ENCODE measurements at places on chromosomes 12 and 14.

DNA sequence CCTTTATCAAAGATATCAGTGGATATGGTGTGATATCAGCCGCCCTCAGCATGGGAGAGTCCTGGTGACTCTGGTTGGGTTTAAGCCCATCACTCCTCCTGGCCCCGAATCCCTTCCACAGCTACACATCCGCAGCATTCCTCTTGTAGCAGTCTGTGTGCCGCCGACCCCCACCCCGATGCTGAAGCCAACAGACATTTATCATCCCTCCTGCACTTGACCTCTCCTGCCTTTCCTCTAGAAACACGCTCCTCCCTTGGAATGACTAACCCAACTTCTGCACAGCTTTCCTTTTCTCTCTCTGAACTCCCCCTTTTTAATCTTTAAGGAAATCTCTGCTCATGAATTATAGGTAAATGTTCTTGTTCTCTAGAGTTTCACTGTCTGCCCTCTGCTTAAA is 250.9 kb upstream of the FOXN3 start:
- H3K4me1 ChIP-seq: peaks cover 2% of the 10 kb centered on the region
- peak; percentile 58 for DNase-seq
- no peak overlapping the region for H3K27ac ChIP-seq
- H3K4me3 ChIP-seq: no peak overlapping the region
- no peaks in the 10 kb centered on the region for H3K27me3 ChIP-seq

DNA sequence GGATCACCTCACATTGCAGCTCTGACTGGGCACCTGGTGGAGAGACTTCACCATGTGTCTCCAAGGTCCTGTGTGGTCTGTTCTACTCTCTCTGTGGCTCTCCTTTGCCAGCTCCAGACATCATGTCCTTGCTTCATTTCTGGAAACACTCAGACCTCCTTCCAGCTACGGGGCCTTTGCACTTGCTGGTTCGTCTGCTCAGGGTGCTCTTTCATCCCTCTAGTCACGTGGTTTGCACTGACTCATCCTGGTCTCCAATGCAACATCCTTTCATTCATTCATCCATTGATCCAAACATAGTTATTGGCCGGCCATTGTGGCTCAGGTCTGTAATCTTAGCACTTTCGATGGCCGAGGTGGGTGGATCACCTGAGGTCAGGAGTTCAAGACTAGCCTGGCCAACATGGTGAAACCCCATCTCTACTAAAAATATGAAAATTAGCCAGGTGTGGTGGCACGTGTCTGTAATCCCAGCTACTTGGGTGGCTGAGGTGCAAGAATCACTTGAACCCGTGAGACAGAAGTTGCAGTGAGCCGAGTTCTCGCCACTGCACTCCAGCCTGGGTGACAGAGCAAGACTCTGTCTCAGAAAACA is 23.9 kb upstream of the CCDC63 start:
- H3K36me3 ChIP-seq: no peaks in the 10 kb centered on the region
- peaks cover 1% of the 10 kb centered on the region for H3K4me1 ChIP-seq
- H3K4me3 ChIP-seq: no peak overlapping the region
- peaks cover 25% of the 10 kb centered on the region for H3K27me3 ChIP-seq
- no peak for DNase-seq

DNA sequence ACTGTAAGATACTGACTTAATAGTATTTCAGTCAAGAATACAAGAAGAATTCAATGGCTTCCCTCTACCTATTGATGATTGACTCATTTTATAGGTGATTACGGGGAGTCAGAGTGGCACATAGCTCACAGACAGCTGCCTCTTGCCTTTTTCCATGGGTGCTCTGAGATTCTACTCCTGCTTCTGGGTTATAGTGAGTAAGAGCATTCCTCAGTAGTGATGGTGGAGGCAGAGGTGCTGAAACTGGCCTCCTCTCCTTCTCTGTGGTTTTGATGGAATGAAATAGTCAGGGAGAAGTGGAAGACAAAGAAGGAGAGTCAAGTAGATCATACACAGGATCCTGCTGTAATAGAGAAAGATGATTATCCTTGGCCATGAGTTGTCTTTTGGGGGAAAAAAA is 438.2 kb upstream of the FAR2 start:
- H3K4me1 ChIP-seq: no peaks in the 10 kb centered on the region
- no peaks in the 10 kb centered on the region for H3K27me3 ChIP-seq
- DNase-seq: peak; percentile 59
- no peaks in the 10 kb centered on the region for H3K36me3 ChIP-seq
- H3K4me3 ChIP-seq: no peak overlapping the region

DNA sequence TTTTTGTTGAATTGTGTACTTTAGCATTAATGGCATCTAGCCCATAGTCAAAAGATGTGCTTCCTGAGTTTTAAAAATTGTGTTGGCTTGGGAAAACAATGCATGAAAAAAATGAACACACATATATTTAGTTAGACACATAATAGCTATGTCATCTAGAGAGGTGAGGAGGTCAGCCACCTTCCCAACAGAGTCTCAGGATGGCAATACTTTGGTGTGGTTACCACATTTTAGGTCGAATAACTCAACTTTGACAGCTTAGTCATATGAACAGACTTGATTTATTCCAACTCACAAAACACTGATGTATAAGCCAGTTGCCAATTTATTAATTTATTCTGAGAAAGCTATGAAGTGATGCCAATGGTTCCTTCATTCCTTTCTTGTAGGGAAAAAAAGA is 114.0 kb downstream of the ETNK1 start:
- DNase-seq: peak; percentile 22
- H3K4me1 ChIP-seq: peaks cover 7% of the 10 kb centered on the region
- no peaks in the 10 kb centered on the region for H3K36me3 ChIP-seq
- no peaks in the 10 kb centered on the region for H3K27me3 ChIP-seq
- no peak overlapping the region for H3K4me3 ChIP-seq

DNA sequence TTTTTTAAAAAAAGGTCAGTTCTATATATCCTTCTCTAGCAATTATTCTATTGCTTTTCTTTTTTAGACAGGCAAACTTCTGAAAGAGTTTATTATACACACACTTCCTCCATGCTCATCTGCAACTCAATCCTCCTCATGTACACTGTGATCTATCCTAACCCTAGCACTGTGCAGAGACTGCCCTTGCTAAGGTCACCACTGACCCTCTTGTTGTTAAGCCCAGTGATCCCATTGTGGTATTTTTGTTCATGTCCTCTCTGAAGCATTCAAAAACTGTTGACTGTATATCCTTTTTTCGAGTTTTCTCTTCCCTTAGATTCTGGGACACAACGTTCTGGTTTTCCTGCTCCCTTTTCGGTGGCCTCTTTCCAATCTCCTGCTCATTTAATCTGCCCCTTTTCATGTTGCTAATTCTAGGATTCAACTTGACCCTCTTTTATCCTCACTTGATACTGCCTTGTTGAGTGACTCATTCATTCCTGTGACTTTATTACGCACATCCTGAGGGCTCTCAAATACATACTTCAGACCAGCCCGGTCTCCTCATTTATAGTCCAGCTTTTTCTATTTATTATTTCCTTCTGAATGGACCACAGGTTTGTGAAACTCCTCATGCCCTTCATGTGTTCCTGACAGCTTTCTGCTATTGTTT is 53.9 kb upstream of the PTPRB start:
- peak; percentile 37 for DNase-seq
- no peaks in the 10 kb centered on the region for H3K36me3 ChIP-seq
- no peak overlapping the region for H3K27ac ChIP-seq
- H3K4me3 ChIP-seq: no peak overlapping the region
- H3K27me3 ChIP-seq: no peaks in the 10 kb centered on the region
- no peaks in the 10 kb centered on the region for H3K4me1 ChIP-seq

GRCh38 chr12:103729499-103729898 is 111.5 kb downstream of the NT5DC3 start:
- DNase-seq: no peak
- H3K4me3 ChIP-seq: no peak overlapping the region
- H3K27me3 ChIP-seq: peaks cover 3% of the 10 kb centered on the region
- no peak overlapping the region for H3K27ac ChIP-seq
- peaks cover 2% of the 10 kb centered on the region for H3K4me1 ChIP-seq

GRCh38 chr14:103198131-103199105 is 75.2 kb downstream of the TNFAIP2 start:
- no peak overlapping the region for H3K27ac ChIP-seq
- DNase-seq: peak; percentile 89
- peaks cover 1% of the 10 kb centered on the region for H3K4me1 ChIP-seq
- no peaks in the 10 kb centered on the region for H3K36me3 ChIP-seq
- H3K4me3 ChIP-seq: peak overlapping the region; percentile 38

- H3K36me3 ChIP-seq: no peaks in the 10 kb centered on the region
- DNase-seq: peak; percentile 92
- peak within 1 kb of the TSS; percentile 60 for H3K4me3 ChIP-seq
- H3K4me1 ChIP-seq: peaks cover 17% of the 10 kb centered on the region
- no peak within 1 kb of the TSS for H3K27ac ChIP-seq
Measured at GRCh38 chr12:84912198-84913128, at the start of gene SLC6A15. SLC6A15 (minus strand) TSS chr12:84912799; CDS start chr12:84892120, 20,679 bp downstream.
